ENCODE measurements at places on chromosomes 5 and 9.

DNA sequence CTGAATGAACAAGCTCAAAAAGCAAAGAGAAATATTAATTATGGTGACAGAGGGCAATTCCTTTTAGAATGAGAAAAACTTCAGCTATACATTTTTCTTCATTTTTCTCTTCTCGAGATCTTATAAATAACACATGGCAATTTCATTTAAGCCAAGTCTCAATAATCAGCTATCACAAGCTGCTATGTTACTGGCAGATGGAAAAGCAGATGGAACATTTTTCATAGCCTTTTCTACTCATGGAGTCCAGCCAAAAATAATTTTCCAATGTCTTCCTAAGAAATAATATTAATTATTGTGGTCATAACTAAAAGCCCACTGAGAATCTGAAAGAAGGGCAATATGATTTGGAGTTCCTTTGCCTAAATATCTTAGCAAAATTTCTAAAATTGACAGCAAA is 35.6 kb downstream of the SKIC3 start:
- no peak for DNase-seq

DNA sequence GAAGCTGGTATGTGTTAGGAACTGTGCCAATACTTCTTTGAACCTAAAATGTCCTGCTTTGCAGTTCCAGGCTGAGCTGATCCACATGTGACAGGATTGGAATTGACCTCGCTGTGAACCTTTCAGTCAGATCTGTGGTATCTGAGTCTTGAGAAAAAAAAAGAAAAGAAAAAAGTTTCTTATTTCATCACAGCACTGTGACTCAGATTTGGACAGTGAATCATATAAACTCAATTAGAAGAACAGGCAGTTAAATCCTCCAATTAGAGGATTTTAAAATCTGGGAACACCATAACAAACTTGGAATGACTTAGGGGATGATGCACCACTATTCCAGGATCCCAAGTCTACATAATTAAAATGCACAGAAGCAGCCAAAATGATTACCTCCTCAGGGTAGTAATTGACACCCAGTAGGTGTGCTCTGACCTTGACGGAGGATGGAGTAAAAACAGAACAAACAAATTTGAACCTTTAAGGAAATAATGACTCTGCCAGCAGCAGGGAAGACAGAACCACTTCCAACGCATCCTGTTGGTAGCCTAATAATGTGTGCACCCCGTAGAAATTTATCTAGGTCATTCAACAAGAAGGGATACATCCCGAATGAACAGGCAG is 57.8 kb upstream of the RAI14 start:
- DNase-seq = no peak

DNA sequence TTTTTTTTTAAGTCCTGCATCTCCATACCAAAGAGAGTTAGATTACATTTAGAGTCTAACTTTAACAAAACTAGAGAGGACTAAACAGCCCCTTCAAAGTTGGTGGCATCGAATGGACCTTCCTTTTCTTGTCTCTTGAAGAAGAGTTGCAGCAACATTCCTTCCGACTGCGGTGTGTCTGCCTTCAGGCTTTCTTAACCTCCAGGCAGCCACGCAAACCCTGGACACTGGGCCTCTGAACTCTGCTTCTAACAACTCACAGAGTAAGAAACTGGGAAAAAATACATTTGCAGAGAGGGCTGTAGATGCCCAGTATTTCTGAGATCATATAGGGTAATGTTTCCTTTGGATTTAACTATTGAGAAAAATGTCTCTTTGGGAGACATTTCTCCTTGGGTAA is 120.5 kb upstream of the MAST4 start:
- DNase-seq = no peak

GRCh38 chr5:14134083-14134482 is 9.1 kb upstream of the TRIO start:
- no peak for DNase-seq

GRCh38 chr5:88519066-88519465 is 250.4 kb upstream of the TMEM161B start:
- DNase-seq = no peak

- DNase-seq = no peak
Observed at GRCh38 chr9:94906713-94907112, 180.2 kb downstream of the AOPEP start.
